ENCODE measurements at places on chromosomes 13 and 19.

- DNase-seq = no peak
Measured at GRCh38 chr19:3458229-3459088, 21.9 kb downstream of the SMIM24 start.

DNA sequence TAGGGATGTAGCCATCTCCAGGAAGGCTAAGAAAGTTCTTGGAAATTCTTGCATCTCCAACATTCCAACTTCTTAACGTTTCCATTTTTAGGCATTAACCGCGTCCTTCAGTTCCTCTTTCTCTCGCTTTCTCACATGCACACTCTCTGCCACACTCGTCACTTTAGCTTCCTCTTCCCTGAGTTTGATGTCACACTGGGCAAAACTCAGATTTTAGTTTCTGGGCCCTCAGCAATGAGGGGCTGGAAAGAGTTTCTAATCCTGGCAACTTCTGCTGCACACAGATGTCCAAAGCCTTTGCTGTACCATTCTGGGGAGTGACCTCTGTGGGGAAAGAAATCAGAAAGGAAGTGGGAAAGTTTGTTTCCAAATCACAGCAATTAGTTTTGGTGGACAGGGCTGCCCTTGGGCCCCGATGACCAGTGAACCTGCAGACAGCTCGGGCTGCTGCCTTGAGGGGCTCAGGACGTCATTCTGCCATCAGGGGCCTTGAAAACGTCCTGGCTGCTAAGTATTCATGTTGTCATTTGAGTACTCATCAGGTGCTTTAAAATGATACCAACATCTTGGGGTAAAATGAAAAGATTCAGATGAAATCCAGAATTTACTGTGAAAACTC, 89.3 kb downstream of the KL start:
- DNase-seq = no peak

GRCh38 chr13:26847281-26847680, 86.7 kb upstream of the GPR12 start:
- DNase-seq = no peak

DNA sequence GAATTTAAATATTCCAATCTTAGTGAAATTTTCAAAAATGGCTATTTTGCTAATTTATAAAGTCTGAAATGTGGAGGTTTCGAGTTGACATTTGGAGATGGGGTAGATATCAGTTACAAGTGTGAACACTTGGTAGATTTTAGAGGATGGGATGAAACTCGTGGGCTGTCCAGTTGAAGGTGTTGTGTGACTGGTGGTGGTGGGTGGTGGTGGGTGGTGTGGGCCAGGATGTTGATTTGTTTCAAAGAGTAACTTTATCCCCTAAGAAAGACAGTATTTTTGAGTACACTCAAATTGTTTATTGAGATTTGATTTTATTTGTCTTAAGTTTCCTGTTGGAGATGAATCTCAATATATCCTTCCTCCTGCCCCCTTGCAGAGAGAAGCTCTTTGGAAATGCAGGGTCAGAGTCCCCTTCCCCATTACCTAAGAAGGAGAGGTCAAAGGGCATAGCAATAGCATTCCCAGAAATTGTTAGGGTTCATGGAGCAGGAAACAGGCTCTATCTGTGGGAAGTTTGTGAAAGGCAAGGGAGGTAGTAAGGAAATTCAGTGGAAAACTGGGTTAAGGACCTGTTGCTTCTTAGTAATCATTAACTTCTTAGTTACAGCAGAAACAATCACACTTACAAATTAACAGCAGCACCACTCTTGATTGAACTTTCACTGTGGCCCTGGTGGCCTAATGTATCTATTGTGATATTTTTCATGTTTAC, 133.6 kb upstream of the RNF113B start:
- no peak for DNase-seq
